Thoracic aorta (tissue), 2 donors: ENCODE measurements at places on chromosomes 12 and 14. TPM values are rescaled to one million over a fixed set of nuclear protein-coding genes. Genes with fewer than 3 reads are reported as not detected.

DNA sequence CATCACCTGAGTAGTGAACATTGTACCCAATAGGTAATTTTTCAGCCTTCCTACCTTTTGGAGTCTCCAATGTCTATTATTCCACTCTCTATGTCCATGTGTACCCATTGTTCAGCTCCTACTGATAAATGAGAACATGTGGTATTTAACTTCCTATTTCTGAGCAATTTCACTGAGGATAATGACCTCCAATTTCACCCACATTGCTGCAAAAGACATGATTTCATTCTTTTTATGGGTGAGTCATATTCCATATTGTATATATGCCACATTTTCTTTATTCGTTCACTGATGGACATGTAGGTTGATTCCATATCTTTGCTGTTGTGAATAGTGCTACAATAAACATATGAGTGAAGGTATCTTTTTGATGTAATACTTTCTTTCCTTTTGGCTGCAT is 16.4 kb upstream of the BTG1 start:
- H3K27ac ChIP-seq = no peak overlapping the region
- no peaks in the 10 kb centered on the region for H3K36me3 ChIP-seq

DNA sequence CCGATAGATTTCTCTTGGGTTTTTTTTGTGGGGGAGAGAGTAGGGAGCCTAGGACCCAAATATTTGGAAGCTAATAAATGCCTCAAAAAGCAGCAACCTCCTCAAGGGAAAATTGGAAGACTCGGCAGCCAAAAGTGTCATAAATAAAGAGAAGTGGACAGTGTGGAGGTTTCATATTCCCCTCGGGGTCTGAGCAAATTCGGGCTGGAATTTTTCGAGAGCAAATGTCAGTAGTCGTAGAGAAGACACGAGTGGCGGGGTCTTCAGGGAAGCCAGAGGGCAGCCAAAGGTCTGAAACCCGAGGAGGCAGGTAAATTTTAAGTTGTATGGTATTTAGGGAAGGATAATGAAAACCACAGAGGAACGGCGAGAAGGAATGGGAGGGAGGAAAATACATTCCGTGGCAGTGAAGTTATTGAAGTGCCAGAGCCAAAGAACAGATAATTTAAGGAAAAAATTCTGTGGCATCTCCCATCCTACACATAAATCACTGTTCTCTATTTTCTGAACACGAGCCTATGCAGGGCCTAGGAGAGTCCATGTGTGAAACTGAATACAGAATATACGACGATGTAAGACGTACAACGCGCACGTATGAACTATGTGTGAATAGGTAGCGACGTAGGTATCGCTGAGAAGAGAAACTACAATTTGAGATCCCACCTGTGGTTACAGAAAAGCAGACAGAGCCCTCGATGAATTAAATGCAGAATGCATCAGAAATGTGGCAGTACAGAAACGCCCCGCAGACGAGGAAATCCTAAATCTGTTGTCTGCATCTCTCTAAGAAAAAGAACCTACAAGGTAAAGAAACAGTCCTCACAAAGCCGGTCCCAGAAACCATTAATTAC is 12.9 kb downstream of the BCL11B start:
- no peaks in the 10 kb centered on the region for H3K27me3 ChIP-seq
- H3K4me3 ChIP-seq = peak overlapping the region; percentile 9
- no peaks in the 10 kb centered on the region for H3K36me3 ChIP-seq
- H3K4me1 ChIP-seq = no peaks in the 10 kb centered on the region

The PITPNM2 gene
- 14.3 TPM for total RNA-seq

GRCh38 chr14:34931206-34931605 is 51.6 kb upstream of the SRP54 start:
- H3K27ac ChIP-seq = no peak overlapping the region
- H3K36me3 ChIP-seq = no peaks in the 10 kb centered on the region
- H3K27me3 ChIP-seq = no peaks in the 10 kb centered on the region
- H3K4me3 ChIP-seq = no peak overlapping the region
- H3K4me1 ChIP-seq = no peaks in the 10 kb centered on the region

The APOLD1 gene
- total RNA-seq = 70.7 TPM

GRCh38 chr12:121334513-121335343 is 17.5 kb downstream of the ANAPC5 start:
- H3K27ac ChIP-seq = no peak overlapping the region
- H3K36me3 ChIP-seq = peaks cover 49% of the 10 kb centered on the region
- no peaks in the 10 kb centered on the region for H3K4me1 ChIP-seq

The AMDHD1 gene
- total RNA-seq = 6.8 TPM

- H3K4me1 ChIP-seq = no peaks in the 10 kb centered on the region
- no peak for DNase-seq
- H3K27me3 ChIP-seq = no peaks in the 10 kb centered on the region
- H3K27ac ChIP-seq = no peak overlapping the region
- no peak overlapping the region for H3K4me3 ChIP-seq
Observed at GRCh38 chr12:74111688-74112360, 425.8 kb upstream of the ATXN7L3B start.

The LAG3 gene
- total RNA-seq = 1.5 TPM

- no peak overlapping the region for H3K27ac ChIP-seq
- no peaks in the 10 kb centered on the region for H3K27me3 ChIP-seq
- no peaks in the 10 kb centered on the region for H3K36me3 ChIP-seq
Observed at GRCh38 chr14:101033006-101033405, 129.5 kb upstream of the RTL1 start.

DNA sequence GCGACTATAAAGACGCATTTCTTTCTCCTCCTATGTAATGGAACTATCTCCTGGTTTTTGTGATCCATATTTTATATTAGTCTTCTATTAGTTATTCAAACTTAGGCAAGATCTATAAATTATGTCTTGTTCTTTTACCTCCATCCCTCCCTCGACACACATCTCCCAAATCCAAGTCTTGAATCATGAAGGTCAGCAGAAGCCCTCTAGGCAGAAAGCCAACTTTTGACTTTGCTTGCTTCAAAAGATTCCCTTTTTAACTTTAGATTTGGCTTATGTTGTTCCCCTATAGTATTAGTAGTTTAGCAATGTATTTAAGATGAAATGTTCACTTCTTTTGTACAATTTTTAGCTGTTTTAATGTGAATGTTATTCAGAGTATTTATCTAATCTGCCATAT is 689.8 kb downstream of the SLC6A15 start:
- no peak overlapping the region for H3K27ac ChIP-seq
- no peak for DNase-seq
- H3K27me3 ChIP-seq = no peaks in the 10 kb centered on the region
- no peak overlapping the region for H3K4me3 ChIP-seq
- no peaks in the 10 kb centered on the region for H3K36me3 ChIP-seq

The TGFB3 gene
- 67.1 TPM for total RNA-seq

DNA sequence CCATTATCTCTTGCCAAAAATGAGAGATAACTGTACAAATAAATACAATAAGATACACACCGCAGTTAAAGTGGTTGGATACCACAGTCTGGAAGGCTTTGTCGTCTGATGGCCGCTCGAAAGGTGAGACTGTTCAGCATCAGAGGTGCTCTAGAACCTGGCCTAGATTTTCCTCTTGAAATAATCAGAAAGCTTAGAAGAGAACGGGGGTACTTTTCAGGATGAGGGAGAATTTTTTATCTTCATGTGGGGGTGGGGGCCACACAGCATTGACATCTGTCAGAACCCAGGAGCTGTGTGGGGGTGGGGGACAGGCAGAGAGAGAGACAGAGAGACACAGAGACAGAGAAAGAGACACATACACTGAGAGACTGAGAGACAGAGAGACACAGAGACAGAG is 90.5 kb downstream of the GALNT9 start:
- no peaks in the 10 kb centered on the region for H3K27me3 ChIP-seq
- H3K36me3 ChIP-seq = no peaks in the 10 kb centered on the region
- no peak overlapping the region for H3K4me3 ChIP-seq
- no peaks in the 10 kb centered on the region for H3K4me1 ChIP-seq
- DNase-seq = no peak
- H3K27ac ChIP-seq = no peak overlapping the region

The OTX2 gene
- not detected for total RNA-seq

GRCh38 chr14:50524060-50524459 is 8.3 kb downstream of the MAP4K5 start:
- H3K27me3 ChIP-seq = no peaks in the 10 kb centered on the region
- no peak for DNase-seq
- H3K4me3 ChIP-seq = no peak overlapping the region
- H3K4me1 ChIP-seq = peaks cover 19% of the 10 kb centered on the region
- no peak overlapping the region for H3K27ac ChIP-seq
- H3K36me3 ChIP-seq = no peaks in the 10 kb centered on the region

- no peak for DNase-seq
- H3K4me3 ChIP-seq = no peak overlapping the region
- H3K36me3 ChIP-seq = no peaks in the 10 kb centered on the region
- H3K27me3 ChIP-seq = no peaks in the 10 kb centered on the region
Observed at GRCh38 chr12:129886541-129886940, 17.3 kb downstream of the TMEM132D start.

DNA sequence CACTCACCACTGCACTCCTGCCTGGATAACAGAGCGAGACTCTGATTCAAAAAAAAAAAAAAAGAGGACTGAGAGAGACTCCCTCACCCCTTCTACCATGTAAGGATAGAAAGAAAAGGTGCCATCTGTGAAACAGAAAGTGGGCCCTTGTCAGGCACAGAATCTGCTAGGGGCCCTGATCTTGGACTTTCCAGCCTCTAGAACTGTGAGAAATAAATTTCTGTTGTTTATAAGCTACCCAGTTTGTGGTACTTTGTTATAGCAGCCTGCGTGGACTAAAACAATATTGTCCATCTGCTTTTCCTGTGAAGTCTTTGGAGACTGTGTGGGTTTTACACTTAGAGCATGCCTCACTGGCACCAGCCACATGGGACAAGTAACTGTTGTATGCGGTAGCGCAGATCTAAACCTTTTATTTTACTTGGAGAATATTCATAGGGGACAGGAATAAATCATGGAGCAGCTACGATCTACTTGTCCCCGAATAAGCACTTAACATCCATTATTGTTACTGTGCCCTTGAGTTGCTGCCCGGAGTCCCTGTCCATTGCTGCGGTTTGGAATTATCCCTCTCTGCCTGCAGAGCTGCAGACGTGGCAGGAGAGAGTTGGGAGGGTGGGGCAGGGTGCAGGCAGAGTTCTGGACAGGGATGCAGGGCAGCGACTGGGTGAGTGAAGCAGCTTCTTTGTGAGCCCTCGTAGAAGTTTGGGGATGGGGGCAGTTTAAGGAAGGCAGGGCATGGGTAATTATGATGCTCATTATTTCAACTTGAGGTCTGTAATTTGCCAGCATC is 52.4 kb upstream of the STON2 start:
- H3K4me3 ChIP-seq = peak overlapping the region; percentile 6
- H3K27ac ChIP-seq = no peak overlapping the region
- DNase-seq = no peak
- peaks cover 18% of the 10 kb centered on the region for H3K4me1 ChIP-seq
- H3K27me3 ChIP-seq = no peaks in the 10 kb centered on the region
- no peaks in the 10 kb centered on the region for H3K36me3 ChIP-seq

DNA sequence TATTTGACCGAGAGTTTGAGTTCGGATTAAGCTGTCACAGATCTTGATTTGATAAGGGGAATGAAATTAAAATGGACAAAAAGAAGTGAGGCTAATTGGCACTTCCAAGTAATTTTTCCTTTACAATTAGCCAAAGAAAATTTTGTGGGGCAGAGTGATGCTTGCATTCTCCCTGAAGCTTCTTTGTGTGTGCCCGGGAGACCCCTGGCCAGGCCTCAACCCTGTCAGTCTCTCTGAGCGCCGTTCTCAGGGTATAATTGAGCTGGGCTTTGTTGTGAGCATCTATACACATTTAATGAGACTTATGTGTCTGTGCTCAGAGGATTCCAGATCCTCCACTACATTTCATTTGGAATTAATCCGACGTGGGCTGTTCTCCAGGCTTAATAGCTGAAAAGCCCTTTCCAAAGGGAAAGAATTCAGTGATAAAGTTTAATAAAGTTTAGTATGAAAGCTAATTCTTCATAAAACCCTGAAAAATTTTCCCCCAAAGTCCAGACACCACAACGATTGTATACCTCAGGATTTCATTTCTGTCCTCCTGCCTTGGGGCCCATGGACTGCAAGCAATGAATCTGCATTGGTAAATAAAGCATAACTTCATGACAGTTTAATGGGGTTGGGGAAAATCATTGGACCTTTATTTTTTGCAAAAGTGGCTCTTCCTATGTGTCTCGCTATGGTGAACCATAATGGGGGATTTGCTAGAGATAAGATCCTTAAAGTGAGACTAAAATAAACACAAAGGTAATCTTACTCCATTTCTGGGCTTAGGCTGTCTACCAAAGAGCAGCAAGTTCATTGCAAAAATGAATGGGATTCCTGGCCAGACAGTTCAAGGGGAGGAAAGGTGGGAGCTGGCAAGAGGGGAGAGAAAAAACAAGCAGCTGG is 292.6 kb downstream of the C12orf75 start:
- no peak overlapping the region for H3K4me3 ChIP-seq
- H3K4me1 ChIP-seq = no peaks in the 10 kb centered on the region

DNA sequence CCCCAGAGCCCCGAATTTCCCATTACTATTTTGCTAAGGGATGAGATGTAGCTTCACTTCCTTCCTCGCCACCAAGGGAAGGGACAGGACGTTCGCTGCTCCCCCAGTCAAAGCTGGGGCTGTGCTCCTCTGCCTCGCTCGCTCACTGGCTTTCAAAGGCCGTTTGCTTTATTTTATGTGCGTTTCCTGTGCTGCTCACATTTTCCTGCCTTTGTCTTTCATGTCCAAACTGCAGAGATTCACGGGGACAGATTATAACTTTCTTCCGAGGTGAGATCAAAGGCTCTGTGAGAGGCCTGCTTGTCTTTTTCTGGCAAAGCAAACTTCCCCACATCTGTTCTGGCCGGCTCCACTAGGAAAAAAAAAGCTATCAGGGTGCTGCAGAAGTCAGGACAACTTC is 76.0 kb upstream of the FZD10 start:
- no peak overlapping the region for H3K27ac ChIP-seq
- H3K36me3 ChIP-seq = no peaks in the 10 kb centered on the region
- no peaks in the 10 kb centered on the region for H3K4me1 ChIP-seq
- no peak for DNase-seq
- no peak overlapping the region for H3K4me3 ChIP-seq

- H3K27me3 ChIP-seq = no peaks in the 10 kb centered on the region
- no peak overlapping the region for H3K27ac ChIP-seq
- no peaks in the 10 kb centered on the region for H3K4me1 ChIP-seq
- no peak overlapping the region for H3K4me3 ChIP-seq
Observed at GRCh38 chr14:103130965-103131364, 7.7 kb downstream of the TNFAIP2 start.

- H3K27me3 ChIP-seq = no peaks in the 10 kb centered on the region
- peaks cover 32% of the 10 kb centered on the region for H3K4me1 ChIP-seq
- peak within 1 kb of the TSS; percentile 90 for H3K27ac ChIP-seq
- DNase-seq = no peak
Observed at GRCh38 chr12:55707841-55708694, at the start of gene ITGA7. ITGA7 (minus strand) TSS chr12:55707904; CDS start chr12:55707682, 222 bp downstream.

DNA sequence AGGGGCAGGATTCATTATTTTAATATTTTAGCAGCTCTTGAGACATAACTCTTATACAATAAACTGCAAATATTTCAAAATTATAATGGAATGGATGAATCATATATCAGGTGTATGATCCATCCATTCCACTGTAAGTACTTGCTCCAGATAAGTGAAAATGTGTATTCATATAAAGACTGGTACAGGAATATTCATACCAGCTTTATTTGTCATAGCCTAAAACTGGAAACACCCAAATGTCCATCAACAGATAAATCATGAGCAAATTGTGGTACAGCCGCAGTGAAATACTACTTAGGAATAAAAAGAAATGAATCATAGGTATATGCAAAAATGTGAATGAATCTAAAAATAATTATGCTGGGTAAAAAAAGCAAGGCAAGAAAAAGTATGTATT is 263.6 kb upstream of the SYT10 start:
- H3K4me3 ChIP-seq = no peak overlapping the region
- DNase-seq = no peak
- no peaks in the 10 kb centered on the region for H3K4me1 ChIP-seq
- H3K36me3 ChIP-seq = no peaks in the 10 kb centered on the region

- H3K27me3 ChIP-seq = no peaks in the 10 kb centered on the region
- no peak overlapping the region for H3K27ac ChIP-seq
- H3K36me3 ChIP-seq = no peaks in the 10 kb centered on the region
- no peak for DNase-seq
- H3K4me1 ChIP-seq = peaks cover 9% of the 10 kb centered on the region
Observed at GRCh38 chr12:52356031-52356761, 11.1 kb downstream of the KRT85 start.
